A673 (cell line): ENCODE measurements at places on chromosomes 1 and 21.
A peak's percentile ranks its signal among the peaks of the same experiment; 100 is the strongest.

DNA sequence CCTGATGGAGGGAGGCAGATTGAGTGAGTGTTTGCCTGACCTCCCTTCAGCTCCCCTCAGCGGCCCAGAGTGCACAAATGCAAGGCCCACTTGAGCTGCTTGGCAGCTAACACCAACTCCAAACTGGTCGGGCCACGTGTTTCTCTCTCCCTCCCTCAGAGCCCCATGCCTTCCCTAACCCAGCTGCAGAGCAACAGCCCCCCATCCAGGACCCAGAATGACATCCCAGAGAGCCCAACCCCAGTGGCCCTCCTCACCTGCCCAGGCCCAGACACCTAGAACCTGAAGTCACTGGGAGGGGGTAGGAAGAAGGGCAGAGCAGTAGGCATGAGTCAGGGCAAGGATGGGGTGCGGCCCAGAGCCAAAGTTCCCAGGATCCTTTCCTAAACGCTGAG lies 789 bp upstream of the S100A14 start:
- DNase-seq, result no peak

GRCh38 chr1:9362488-9362887 lies 69.8 kb downstream of the SPSB1 start:
- no peak for DNase-seq

- no peak for DNase-seq
Measured at GRCh38 chr1:205245096-205245495, 17.4 kb downstream of the TMCC2 start.

DNA sequence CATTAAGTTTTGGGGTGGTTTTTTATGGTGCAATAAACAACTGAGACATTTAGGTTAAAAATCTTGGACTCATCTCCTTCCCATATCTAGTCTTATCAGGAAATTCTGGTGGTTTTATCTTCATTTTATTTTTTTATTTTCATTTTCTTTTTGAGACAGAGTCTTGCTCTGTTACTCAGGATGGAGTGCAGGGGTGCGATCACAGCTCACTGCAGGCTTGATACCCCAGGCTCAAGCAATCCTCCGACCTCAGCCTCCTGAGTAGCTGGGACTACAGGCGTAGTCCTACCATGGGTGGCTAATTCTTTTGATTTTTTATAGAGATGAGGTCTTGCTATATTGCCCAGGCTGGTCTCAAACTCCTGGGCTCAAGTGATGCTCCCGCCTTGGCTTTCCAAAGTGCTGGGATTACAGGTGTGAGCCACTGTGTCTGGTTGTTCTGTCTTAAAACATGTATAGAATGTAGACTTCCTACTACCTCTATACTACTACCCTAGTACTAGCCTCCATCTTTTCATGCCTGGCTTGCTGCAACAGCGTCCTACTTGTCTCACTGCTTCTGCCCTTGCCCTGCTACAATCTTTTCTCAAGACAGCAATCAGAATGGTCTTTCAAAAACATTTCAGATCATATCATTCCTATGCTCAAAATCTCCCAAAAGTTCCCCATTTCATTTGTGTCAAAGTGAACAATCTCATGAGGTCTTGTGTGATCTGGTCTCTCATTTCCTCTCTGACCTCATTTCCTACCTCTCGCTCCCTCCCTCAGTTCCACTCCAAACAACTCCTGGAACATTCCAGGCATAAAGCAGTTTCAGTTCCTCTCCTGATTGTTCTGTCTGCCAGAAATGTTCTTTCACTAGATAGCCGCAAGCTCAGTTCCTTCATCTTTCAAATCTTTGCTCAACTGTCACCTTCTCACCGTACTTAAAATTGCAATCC lies 5.9 kb upstream of the FCGR2A start:
- DNase-seq, result no peak

- DNase-seq, result no peak
Measured at GRCh38 chr1:39485046-39485803, 6.2 kb upstream of the BMP8A start.

DNA sequence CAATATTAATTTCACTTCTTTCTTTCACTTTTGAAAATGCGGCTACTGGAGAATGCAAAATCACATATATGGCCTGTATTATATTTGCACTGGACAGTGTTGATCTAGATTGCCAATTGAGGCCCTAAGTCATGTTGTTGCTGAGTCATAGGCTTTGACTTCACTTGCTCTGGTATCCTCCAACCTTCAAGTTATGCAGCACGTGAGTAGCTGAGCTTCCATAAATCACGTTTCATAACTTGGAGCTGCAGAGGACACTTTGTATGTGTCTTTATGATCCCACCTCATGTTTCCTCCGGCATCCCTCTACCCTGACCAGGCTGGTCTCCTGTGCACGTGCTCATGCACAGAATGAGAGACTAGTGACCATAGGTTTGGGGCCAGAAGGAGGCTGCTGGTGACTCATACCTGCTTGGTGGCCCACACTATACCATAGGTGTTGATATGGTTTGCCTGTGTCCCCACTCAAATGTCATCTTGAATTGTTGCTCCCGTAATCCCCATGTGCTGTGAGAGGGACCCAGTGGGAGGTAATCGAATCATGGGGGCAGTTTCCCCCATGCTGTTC lies 103.0 kb upstream of the TSPAN2 start:
- DNase-seq, result no peak

DNA sequence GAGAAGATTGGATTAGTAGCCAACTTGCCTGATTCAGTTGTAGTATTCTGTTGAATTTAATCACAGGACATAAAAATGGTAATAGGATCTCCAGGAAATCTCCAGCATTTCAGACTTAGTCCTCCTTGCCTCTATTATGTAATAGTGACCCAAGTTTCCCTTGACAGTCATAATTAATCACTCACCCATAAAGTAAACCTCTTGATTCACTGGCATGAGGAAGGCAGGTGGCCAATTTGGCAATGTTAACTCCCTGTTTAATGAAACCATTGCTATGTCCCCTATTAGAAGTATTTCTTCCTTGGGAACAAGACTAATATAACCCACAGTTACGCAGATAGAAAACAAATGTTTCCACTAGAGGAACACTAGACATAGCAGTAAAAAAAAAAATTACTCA lies 604.8 kb upstream of the CXADR start:
- DNase-seq, result peak; percentile 1

DNA sequence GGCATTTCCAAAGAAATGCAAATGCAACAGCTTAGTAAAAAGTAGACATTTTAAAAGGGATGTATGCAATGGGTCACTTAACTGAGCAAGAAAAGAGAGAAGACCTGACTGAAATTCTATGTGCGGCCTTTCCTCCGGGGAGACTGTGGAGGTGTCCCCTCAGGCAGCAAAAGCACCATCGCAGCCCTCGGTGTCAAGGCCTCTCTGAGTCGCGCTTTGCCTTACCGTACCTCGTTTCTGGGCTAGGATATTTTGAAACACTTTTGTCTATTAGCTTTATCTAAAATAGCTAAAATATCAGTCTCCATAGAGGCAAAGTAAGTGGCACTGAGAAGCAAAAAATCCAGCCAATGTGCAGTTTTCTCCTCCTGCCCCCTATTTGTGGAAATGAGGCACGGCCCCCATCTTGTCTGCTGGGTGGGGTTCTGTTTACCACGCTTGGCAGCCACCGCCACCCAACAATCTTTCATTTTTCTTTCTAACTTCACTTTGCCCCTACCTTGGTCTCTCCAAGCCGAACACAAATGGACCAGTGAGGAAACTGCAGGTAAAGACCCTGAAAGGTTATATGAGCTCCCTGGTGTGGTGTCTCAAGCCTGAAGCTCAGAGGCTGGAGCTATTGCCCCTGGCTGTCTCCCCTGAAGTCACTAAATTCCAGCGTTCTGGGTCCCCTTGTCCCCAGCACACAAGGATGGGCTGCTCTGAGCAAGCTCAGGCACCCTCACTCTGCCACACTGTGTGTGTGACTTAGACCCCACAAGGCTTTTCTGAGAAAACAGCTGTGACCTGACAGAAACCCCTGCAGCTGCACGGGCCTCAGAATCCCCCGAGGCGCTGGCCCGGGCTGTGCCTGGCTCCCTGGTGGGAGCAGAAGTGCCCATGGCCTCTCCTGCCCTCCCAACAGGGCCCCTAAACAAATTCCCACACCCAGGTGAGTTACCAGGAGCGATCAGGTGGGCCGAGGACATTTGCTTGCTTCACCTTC lies 1.6 kb downstream of the CD247 start:
- DNase-seq, result no peak

DNA sequence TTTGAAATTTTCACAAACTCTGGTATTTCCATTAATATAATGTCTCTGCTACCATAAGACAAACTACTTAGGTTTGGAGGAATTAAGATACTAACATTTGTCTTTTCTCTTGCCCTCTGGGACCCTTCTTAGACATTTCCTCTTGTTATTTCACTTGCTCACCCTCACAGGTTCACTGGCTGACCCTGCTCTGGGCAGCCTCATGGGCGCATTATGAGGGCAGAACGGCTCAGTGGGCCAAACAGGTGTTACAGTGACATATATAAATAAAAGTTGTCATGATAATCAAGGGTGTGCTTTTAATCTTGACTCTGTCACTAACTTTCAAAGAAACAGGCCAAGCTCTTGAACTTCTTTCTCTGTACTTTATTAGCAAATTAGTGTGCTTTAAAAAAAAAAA lies 46.5 kb downstream of the ZNHIT6 start:
- DNase-seq, result no peak

DNA sequence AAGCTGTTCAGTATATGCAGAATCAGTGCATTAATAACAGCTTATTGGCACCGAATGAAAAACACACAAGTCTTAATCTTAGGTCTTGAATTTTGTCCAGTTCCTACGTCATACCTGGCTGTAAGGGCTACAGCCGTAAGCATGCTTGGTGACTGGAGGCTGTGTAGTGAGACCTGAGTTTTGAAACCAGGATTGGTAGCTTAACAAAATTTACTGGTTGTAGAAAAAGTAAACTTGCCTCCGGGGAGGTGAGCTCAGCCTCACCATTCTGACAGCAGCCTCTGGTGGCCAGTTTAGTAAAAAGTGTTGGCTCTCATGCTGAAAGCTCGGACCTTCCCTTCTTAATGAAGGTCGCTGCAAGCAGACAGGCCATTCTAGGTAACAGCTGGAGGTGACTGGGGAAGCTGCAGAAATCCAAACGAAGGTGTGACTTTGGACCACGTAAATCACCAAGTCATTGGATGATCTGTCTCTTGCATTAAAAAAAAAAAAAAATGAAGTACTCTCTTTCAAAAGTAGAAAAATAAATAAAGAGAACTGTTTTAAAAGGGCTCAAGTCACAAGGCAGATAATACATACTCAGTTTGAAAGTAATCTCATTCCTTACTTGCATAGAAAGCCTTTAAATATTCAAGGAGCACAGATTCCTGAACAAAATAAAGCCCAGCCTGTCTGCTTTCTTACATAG lies 48.9 kb downstream of the HLCS start:
- peak; percentile 60 for DNase-seq

DNA sequence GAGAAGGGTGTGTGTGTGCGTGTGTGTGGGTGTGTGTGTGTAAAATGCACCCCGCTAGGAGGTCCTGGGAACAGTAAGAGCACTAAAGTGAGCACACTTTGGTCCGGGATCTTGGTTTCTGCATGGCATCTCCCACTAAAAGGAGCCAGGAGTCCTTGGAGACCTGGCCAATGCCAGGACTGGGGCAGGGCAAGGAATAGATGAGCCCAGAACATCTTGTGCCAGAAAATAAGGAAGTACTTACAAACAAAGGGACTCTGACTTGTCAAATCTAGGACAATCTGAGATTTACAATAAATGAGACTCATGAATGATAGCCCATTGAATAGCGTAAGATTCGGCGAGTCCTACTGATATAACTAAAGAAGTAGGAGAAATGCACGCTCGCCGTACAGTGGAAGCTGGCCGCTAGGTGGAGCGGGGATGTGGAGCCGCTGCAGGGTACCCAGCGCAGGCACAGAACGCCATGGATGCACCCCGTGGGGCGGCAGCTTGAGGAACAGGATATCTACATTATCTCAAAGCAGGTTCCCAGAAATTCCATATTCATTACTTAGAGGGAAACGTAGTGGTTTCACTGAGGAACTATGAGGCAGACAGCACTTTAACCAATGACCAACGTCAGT lies 7.1 kb downstream of the SLC37A1 start:
- no peak for DNase-seq

GRCh38 chr1:47938520-47938919 lies 58.7 kb downstream of the TRABD2B start:
- no peak for DNase-seq

- peak; percentile 28 for DNase-seq
Measured at GRCh38 chr1:41925712-41926111, 7.0 kb upstream of the HIVEP3 start.

DNA sequence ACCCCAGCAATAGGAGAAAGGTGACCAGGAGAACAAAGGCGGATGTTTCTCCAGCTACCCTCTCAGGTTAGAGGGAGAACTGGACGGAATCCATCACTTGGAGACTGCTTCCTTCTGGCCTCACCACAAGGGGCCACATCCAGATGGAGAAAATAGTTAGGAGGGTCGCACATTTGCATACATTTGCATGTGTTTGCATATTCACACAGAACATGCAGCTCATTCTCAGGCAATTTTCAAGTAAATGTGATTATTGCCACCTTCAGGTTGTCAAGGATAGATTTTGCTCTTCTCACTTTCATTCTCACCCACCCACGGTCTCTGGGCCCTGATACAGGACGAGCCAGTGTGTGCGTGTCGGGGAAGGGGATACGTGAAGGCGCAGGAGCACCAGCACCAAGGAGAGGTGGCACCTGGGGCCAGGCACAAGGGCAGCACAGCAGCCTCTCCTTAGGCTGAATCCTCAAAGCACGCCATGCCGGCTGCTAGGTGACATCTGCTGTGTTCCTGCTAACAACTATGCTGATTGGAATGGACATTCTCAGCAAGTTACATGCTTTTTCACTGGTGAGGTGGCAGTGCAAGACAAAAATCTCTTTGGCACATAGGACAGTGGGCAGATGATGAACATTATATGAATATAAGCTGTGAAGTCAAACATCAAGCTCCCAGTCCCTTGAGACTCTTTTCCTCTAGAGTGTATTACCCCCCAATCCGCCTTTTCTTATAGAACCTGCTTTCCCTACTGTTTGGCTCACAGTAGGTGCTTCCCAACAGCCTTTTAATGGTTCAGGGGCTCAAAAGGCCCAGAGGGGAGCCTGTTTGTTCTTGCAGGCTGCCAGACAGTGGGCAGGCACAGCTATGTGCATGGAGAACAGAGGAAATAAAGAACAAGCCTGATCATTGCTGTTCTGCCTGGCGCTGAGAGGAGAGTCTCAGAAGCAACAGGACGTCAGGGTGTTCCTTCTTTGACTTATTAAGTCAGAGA lies 14.3 kb downstream of the ACKR1 start:
- DNase-seq, result no peak

- DNase-seq, result no peak
Measured at GRCh38 chr1:232247669-232248068, 382.3 kb downstream of the SIPA1L2 start.
